ENCODE measurements at places on chromosomes 13 and 19. TPM values are rescaled to one million over a fixed set of nuclear protein-coding genes. Genes with fewer than 3 reads are reported as not detected.

SLC7A10 gene
- total RNA-seq: not detected

RXFP2 gene
- not detected for total RNA-seq

REEP6 gene
- 34.7 TPM for total RNA-seq

DNA sequence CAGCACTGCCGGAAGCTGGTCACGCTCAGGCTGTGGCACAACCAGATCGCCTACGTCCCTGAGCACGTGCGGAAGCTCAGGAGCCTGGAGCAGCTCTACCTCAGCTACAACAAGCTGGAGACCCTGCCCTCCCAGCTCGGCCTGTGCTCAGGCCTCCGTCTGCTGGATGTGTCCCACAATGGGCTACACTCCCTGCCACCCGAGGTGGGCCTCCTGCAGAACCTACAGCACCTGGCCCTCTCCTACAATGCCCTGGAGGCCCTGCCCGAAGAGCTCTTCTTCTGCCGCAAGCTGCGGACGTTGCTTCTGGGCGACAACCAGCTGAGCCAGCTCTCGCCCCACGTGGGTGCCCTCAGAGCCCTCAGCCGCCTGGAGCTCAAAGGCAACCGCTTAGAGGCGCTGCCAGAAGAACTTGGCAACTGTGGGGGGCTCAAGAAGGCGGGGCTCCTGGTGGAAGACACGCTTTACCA, 3.2 kb upstream of the MAP2K7 start:
- no peak for DNase-seq

DNA sequence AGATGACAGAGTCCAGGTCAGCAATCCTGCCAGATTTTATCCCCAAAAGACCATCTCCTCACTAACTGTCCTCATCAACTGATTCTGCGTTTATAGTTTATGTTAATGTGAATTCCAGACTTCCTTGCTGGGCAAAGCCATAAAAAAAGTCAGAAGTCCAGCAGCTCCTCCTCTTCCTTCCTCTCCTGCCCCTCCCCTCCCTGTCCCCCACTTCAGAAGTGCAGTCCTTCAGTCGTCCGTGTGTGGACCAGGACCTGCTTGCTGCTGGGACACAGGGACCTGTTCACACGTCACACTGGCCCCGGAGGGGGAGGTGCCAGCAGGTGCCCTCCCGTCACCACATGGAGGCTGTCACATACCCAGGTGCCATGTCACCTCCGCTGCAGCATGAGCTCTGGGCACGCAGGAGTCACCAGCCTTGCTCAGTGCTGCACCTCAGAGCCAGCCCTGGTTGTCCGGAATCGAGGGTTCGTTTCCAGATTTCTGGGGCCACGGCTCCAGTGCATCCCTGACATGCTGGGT, 4.0 kb upstream of the MCF2L start:
- DNase-seq: no peak

All from PC-3 (cell line).